ENCODE measurements at places on chromosomes 12 and 14.

DNA sequence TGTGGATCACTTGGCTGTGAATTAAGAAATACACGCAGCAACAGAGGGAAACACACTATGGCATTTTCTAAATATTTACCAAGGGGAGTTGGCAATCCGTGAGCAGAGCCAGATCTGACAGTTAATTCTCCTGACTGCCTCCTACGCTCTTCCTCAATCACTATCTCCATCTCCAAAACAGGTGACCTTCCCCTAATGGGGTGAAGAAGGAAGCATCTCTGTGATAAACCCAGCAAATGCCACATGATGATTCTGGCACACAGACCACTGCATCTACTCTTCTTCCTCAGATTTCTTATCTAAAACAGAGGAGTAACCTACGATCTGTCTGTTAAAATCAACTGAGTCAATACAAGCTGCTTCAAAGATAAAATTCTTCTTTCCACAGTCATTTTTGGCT is 4.4 kb downstream of the SPTB start:
- no peak for DNase-seq

DNA sequence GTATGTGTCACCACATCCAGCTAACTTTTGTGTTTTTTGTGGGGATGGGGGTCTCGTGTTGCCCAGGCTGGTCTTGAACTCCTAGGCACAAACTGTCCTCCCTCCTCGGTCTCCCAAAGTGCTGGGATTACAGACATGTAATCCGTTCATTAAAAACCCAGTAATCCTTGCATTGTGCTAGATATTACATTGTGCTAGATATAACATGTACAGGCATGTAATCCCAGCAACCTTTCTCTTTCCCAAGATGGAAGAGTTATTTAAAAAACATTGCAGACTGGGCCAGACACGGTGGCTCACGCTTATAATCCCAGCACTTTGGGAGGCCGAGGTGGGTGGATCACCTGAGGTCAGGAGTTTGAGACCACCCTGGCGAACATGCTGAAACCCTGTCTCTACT is 19.7 kb downstream of the ELK3 start:
- DNase-seq: no peak

- DNase-seq: no peak
Measured at GRCh38 chr12:1463073-1463905, 131.1 kb downstream of the FBXL14 start.

DNA sequence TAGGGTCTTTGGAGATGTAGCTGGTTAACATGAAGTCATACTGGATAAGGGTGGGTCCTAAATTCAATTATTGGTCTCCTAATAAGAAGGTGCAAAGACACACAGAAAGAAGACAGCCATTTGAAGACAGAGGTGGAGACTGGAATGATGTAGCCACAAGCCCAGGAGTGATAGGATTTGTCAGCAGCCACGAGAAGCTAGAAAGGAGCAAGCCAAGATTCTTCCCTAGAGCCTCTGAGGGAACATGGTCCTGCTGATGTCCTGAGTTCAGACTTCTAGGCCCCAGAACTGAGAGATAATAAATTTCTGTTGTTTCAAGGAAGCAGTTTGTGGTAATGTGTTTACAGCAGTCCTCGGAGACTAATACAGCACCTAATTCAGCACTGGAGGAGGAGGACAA is 203.3 kb upstream of the SRRM4 start:
- no peak for DNase-seq

DNA sequence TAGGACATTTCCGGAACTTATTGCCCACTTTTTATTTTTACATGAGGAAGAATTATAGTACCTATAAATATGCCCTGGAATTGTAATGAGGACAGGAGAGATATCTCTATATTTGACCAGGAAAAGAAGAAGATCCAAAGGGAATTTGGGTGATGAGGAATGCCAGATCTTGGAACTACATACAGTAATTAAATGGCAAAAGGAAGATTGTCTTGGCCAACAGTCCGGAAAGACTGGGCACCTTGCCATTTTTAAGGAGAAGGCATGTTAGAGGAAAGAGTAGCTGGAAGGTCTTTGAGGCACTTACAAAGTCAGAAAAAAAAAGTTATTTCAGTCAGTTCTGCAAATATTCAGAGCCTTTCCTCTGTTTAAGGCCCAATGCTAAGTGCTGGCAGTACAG is 616.4 kb downstream of the MED13L start:
- no peak for DNase-seq

- DNase-seq: no peak
Measured at GRCh38 chr12:122350141-122350848, 72.2 kb downstream of the CLIP1 start.

- no peak for DNase-seq
Measured at GRCh38 chr12:79435742-79436141, 255.0 kb downstream of the PAWR start.

DNA sequence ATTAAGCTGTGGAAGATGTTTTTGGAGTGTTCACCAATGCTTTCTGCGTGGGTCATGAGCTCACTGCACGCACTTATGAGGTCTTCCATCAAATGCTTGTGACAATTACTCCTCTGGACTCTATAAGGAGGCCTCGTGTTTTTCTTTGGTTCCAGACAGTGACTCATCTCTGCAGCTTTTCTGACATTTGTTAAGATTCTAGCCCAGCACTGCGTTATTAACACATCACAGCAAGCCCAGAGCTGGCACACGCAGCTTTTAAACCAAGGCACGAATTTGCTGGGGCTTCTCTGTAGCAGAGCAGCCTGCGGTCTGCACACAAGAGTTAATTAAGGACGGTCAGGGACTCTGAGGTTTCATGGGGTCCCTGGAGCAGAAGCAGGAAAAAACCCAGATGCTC is 16.9 kb downstream of the MEG3 start:
- no peak for DNase-seq

DNA sequence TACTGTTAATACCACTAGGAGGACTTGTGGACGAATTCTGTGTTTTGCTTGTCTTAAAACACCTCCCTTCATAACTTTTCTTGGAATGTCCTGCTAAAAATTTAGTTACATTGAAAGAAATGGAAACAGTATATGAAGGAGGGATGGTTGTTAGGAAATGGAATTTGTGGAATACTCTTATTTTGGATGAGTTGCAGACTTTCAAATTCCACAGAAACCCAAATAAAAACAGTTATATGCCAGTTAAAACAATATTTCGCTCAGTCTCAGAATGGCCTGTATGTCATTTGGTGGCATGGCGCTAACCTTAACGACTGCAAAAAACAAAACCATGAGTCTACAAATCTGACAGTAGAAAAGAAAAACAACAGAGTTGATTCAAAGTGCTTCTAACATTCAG is 12.2 kb upstream of the ARHGAP5 start:
- DNase-seq: no peak

DNA sequence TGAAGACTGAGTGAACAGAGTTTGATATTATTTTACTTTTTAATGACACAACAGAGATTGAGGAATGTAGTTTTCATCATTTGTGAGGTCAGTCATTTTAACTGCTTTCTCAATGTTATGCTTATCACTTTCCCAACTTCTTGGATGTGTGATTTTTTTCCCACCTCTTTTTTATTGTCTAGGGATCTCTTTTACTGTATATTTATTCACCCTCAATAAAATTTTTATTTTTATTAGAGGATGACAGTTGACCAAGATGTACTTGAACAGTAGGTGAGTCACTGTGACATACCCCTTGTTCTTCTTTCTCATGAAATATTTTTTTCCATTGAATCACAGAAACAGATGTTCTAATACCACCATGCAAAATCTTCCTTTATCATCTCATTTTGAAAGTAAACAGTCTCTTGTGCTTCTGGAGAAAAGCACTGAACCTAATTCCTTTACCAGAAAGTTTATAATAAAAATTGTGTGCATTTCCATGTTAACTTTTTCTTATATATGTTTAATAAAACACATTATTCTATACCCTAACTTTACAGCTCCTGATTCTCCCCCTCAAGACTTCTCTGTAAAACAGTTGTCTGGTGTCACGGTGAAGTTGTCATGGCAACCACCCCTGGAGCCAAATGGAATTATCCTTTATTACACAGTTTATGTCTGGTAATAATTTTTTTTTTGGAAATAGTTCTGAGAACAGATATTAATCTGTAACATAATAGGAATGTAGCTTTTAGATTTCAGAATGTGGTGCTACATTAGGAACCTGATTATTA is 65.9 kb downstream of the PTPRQ start:
- DNase-seq: no peak

- no peak for DNase-seq
Measured at GRCh38 chr14:89543425-89543790, 126.4 kb upstream of the FOXN3 start.

DNA sequence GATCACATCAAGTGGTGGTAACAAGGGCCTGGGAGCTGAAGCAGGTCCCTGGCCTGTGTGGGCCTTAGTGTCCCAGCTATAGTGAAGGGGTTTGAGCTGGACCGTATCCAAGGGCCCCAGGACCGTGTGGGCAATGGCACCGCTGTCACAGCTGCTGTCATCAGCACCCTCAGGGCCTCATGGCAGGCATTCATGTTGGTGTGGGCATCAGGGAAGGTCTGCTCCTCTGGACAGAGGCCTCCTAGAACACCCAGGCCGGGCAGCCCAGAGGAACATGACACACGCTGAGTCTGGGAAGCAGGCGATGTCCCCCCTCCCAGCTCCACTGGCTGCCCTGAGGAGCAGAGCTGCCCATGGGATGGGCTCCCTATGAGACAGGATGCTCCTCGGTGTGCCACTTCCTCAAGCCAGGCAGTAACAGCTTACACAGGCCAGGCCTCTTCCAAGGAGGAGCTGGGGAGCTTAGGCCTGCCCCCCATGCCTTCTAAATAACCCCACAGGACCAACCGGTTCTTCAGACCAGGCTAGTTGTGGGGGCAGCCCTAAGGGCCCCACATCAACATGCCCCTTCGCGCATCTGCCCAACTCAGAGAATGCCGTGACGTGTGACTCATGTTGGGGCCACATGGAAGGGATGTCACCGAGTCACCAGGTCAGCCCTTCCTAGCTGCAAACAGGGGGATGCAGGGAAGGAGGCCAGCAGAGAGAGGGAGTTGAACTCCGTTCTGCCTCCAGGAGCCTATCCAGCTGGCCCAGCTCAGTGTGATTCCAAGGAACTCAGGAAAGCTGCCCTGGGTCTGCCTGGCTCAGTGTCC is 80.4 kb downstream of the PITPNM2 start:
- no peak for DNase-seq

DNA sequence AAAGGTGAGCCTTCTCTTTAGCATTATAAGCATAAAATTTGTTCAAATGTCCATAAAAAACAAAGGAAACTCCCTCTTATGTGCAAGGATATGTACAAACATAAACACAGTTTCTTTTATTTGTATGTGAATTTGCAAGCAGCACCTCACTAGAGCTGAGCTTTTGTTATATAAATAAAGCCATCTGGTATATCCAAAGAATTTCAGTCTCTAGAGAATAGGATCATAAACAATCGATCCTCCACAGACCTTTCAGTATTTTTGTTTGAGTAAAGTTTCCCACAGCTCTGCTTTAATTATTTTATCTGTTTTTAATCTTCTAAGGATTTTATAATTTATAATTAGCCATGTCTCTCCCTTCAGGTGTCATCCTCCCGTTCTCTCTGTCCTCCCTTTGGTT is 89.2 kb downstream of the OTOGL start:
- DNase-seq: no peak

- DNase-seq: no peak
Measured at GRCh38 chr12:39365364-39366001, 77.4 kb downstream of the KIF21A start.

DNA sequence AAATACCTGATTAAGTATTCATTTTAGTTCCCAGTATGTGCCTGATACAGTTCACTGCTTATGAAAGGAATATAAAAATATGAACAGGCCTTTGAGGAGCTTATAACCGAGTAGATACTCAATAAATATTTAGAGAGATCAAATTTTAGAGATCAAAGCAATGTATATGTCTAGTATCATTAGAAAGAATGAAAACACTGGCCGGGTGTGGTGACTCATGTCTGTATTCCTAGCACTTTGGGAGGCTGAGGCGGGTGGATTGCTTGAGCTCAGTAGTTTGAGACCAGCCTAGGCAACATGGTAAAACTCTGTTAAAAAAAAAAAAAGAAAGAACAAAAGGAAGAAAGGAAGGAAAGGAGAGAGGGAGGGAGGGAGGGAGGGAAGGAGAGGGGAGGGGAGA is 113.2 kb upstream of the EEA1 start:
- DNase-seq: no peak

- peak; percentile 9 for DNase-seq
Measured at GRCh38 chr12:40313928-40314327, 89.1 kb downstream of the LRRK2 start.

DNA sequence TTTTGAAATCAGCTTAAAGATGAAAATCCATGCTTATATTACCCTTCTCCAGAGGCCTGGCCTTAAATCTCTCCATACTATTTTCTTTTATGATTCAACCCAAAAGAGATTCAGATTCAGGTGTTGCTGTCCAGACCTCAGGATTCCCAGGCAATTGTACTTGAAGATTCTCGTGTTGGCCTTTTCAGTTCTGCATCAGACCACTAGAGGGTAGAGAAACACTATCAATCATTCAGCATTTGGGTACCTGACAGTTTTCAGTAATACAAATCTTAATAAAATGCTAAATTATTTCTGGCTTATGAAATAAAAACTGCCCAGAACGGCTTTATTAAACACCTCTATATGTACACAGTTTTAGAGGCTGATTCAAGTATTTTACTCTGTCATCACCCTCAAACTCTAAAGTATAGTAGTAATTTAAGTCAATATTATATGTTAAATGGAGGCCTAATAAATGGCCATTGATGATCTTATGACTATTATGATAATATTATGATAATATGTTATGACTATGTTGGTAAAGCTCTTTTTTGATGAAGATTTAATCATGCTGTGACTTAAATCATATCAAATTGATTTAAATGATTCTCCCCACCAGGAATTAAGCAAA is 301.1 kb downstream of the DUSP6 start:
- peak; percentile 5 for DNase-seq

GRCh38 chr12:8564656-8565055 is 24.0 kb upstream of the CLEC4E start:
- DNase-seq: no peak

GRCh38 chr12:27549801-27550652 is 26.0 kb downstream of the PPFIBP1 start:
- DNase-seq: no peak

DNA sequence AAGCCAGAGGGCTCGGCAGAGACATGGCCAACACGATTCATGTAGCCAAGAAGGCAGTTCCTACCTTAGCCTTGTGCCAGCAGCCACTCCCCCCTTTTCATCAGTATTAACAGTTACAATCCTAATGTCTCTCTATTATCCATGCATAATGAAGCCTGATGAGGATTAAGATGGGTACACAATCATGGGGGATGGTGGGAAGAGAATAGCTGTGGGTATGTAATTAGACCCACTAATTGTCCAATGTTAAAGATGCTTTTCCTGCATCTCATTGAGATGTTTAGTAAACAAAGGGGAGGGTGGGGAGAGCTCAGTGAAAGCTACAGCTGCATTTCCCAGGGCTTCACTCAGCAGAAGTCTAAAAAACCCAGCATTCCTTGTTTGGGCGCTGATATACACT is 70.4 kb upstream of the CMKLR1 start:
- no peak for DNase-seq

DNA sequence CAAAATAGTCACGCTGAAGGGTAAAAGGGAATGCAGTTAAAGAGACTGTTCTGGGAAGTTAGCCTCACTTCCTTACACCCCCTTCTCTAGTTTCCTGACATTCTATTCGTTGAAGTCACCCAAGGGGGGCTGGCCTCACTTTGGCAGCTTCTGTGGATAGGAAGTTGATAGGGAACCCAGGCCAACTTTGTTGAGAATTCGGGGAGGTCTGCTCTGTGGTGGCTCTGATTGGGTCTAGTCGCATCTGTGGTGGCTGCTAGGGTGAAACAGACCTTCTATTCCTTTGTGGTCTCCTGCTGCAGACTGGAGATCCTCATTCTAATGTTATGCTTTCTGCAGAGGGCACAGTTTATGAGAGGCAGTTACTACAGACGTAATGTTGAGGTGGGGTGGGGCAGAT is 28.8 kb upstream of the GZMB start:
- no peak for DNase-seq

GRCh38 chr14:88255798-88256197 is 67.3 kb downstream of the KCNK10 start:
- no peak for DNase-seq
